ENCODE measurements at places on chromosomes 2 and 18.

- DNase-seq = no peak
Observed at GRCh38 chr18:74994502-74995418, 214.2 kb downstream of the PTGR3 start.

DNA sequence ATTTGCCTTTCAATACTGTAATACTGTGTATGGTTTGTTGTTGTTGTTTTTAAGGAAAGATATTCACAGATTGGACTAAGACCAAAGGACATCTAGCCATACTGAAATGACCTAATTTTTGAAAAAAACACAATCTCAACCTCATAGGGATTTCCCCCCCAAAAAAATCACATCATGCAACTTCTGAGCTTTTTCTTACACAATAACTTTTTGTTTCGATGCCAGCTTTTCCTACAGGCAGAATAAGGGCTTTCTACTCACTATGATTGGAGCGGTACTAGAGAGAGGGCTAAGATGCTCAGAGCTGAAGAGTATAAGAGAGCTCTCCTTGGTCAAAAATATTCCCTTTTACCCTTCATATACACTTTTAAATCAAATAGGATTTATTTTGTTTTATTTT, 32.4 kb upstream of the SLC3A1 start:
- no peak for DNase-seq

DNA sequence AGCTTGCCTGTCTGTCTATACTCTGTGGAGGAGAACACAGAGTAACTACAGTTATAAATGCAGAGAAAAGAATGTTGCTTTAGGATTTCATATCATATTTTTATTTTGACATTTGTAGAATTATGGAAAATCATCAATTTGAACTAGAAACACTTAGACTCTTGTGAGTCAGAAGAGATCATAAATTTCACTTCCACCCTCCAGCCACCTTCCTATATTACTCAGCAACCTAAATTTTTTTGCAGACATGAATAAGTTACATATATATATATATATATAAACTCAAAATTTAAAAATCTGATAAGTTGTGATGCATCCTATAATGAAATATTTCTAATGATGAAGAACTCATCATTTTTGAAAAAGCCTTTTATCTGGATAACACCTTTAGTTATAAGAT, 172.3 kb downstream of the PIEZO2 start:
- no peak for DNase-seq

DNA sequence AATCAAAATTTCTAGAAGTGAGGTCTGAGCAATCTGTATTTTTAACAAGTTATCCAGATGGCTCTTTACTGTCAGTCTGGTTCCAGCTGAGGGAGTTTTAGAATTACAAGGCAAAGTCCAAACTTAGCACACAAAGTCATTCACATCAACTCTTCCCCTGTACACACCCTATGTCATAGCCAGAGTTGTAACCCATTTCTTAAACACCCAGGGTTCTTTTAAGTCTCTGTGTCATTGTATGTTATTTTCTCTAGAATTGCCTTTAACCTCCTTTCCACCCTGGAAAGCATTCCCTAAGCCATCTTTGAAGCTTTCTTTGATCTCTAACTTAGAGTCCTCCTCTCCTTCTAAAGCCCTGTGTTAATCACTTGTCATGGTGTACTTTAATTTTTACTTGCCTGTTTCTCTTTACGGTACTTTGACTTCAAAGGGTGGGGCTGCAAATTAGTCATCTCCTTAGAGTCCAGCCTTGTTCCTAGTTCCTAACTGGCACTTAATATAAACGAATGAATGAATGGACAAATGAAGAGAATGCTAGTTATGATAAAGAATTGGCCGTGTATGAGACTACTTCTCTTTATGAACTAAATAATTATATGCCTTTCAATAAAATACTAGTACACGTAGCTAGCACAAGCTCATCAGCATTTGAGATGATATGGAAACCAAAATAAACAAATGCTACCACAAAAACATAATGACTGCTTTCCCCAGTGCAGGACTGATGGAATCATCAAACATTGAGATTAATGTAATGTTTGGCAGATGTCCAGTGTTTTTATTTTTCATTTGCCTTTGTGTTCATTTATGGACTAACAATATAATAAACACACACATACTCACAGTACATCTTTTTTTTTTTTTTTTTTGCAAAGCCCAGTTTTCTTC, 11.9 kb upstream of the ACTR3 start:
- DNase-seq = no peak

GRCh38 chr2:207165121-207166038, at the start of gene KLF7:
TSS of gene KLF7 (minus strand) at chr2:207165948. CDS start at chr2:207165568, 380 bp downstream.
- DNase-seq = no peak

- DNase-seq = no peak
Observed at GRCh38 chr18:42736074-42736473, 379.4 kb downstream of the RIT2 start.

DNA sequence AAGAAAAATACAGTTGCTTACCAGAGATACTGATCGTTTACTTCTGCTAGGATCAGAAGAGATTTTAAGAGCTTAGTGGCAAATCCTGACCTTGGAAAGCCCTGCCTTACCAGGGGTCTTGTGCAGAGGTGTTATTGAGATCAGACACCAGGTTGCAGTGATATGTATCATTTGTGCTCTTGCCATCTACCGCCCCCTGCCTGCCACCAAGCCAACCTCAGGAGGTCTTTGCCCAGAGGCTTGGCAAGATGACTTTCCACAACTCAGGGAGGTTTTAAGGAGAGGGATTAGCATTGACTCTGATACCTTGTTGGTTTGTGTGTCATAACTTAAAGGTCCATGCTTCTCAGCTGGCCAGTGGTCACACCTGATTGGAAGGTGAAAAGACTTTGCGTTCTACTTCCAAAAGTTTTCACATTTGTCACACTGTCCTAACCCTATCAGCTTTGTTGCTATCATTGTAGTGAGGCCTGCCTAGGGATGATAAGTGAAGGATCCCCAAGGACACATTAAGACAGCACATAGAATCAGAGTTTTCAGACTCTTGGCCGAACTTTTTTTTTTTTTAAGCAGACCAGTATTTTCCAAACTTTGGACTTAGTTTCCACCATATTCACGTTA, 46.2 kb upstream of the MGAT5 start:
- DNase-seq = no peak

DNA sequence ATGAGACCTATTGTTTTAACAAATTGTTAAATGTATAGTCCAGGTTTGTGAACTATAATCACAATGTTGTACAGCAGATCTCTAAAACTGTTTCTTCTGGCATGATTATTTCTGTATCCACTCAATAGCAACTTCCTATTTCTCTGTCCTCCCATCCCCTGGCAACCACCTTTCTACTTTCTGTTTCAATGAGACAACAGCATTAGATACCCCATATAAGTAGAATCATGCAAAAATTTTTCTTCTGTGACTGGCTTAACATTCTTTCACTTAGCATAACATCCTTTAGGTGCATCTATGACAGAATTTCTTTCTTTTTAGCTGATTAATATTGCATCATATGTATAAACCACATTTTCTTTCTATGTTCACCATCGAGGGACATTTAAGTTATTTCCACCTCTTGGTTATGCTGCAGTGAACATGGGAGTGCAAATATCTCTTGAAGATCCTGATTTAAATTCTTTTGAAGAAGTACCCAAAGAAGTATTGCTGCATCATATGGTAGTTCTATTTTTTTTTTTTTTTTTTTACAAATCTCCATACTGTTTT, 713.5 kb downstream of the LRP1B start:
- DNase-seq = no peak

All from AG09319 (cell line).